ENCODE measurements at places on chromosomes 5 and 9.

GRCh38 chr5:140365941-140366340 is 5.9 kb downstream of the SLC4A9 start:
- DNase-seq = no peak

GRCh38 chr5:75365740-75366139 is 28.7 kb downstream of the HMGCR start:
- DNase-seq = no peak

- DNase-seq = no peak
Measured at GRCh38 chr9:92291577-92291976, 1.9 kb downstream of the IARS1 start.

- DNase-seq = no peak
Measured at GRCh38 chr5:52859628-52860027, 71.9 kb downstream of the ITGA1 start.

DNA sequence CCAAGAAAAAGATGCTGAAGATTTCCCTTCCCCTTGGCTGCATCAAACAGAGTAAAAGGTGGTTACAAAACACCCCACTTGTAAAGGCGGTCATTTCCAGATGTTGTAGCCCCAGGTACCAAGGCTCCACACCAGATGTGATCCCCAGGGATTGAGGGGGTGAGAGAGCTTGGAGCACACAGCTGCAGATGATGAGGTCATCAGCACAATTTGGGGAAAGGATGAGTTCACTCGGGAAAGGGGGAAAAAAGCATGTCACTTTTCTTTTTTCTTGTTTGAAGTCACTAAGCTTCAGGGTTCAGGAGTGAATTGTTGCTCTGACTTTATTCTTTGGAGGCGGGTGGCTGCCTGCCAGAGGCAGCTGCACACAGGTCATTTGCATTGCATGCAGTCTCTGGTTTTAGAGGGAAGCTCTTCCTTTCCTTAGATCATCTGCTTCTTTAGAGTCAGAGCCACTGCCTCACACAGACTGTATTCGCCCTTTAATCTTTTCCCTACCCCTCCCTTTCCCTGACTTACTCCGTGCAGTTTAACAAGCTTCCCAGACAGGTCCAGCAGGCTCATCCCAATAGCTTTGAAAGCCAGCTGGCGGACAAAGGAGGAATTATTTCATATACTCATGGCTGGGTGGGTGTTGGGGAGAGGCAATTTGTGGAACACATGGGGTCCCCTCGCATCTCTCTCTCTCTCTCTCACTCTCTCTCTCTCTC is 409.3 kb upstream of the SLC24A2 start:
- no peak for DNase-seq

GRCh38 chr9:117957267-117957666 is 253.1 kb downstream of the TLR4 start:
- no peak for DNase-seq

- no peak for DNase-seq
Measured at GRCh38 chr5:21681911-21682310, 1171.2 kb downstream of the CDH12 start.

DNA sequence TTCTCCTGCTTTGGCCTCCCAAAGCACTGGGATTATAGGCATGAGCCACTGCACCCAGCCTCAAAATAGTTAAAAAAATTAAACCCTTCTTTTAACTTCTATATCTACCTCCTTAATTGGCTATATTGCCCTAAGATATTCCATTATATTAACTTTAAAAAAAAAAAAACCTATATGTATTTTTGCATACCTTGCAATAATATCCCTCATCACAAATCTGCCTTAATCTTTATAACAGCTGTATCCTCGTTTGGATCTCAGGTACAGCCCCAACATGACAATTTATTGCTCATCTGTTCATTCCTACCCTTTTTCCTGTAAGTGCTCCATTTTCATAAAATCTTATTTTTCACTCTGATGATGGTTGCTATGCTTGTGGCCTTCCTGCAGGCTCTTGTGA is 12.7 kb downstream of the GNPDA1 start:
- DNase-seq = no peak

GRCh38 chr5:132819468-132819867 is 6.4 kb downstream of the SOWAHA start:
- DNase-seq = no peak

- no peak for DNase-seq
Measured at GRCh38 chr5:116308391-116308790, 223.6 kb downstream of the COMMD10 start.

- DNase-seq = no peak
Measured at GRCh38 chr5:17992291-17992690, 358.0 kb downstream of the TAF11L14 start.

DNA sequence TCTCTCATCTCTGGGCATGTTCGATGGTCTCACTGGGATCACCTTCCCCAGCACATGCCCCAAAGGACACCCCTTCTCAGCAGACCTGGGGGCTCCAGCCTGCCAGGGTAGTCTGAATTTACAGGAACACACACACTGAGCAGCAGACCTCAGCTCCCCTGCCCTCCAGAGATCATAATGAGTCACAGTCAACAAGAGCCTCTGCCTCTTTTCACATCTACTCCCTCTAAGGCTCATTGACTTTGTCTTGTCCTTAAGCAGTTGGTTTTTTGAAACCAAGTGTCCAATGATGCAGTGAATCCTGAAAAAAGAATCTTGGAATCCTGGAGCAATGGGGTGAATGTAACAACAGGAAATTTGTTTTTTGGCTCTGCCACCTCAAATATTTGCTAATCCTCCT is 20.8 kb downstream of the GABBR2 start:
- no peak for DNase-seq

DNA sequence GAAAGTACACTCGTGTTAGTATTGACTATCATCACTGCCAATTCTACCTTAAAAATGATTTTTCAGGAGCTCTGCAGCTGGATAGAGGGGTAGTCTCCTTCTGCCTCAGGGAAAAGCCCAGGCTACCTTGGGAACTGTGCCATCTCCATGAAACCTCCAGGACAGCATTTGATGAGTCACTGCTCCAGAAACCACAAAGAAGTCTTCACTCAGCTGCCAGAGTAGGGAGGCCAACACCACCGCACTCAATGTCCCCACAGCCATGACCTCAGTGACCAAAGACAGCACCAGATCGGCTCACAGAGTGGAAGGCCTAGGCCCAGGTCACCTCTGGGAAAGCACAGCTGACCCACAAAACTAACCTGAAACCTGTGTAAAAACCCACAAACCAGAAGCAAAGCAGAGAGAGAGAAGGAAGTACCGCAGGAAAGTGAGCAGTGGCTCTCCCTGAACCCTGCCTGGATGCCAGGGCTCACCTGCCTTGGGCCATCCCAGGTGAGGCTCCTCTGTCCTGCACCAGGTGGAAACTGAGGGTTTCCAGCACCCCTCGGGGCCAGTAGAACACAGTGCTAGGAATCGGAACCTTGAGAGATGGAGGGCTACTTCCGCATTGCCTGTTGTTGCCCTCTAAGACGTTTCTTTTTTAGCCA is 30.0 kb downstream of the S1PR3 start:
- DNase-seq = no peak

- DNase-seq = no peak
Measured at GRCh38 chr5:14167211-14167845, 24.2 kb downstream of the TRIO start.

DNA sequence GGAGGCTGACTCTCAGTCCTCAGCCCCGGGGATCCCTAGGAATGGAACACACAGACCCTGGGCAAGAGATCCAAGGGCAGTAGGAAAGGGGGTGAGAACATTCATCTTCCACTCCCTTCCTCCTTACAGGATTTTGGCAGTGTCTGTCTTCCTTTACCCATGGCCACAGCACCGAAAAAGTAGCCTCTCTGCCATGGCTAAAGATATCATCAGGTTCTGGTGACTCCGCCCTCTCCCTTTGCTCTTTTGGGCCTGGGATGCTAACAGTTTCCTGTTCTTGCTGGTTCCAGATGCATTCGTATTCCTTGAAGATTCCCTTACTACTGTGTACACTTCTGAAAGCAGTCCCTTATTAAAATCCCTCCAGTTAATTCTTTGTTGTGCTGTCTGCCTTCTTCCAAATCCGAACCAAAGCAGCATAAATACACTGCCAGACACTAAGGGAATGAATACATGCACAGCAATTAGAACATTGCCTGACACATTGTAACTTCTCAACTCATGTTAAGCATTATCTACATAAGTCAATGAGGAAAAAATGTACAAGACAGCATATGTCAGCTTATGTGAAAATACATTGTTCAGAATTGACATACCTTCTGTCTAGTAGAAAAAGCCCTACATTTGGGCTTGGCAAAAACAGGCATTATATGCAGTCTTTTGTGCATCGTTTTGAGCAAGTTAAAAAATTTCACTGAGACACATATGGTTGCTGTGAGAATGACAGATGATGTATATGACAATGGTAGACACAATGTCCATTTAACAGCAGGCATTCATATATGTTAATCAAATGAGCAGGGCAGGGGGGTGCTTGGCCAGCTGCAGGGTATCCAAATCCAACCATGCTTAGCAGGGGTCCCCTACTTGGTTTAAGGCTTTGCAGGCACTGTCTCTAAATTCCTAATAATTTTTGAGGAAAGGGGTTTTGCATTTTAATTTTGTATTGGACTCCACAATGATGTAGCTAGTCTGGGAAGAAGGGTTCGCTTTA is 58.8 kb upstream of the RAI14 start:
- DNase-seq = no peak

DNA sequence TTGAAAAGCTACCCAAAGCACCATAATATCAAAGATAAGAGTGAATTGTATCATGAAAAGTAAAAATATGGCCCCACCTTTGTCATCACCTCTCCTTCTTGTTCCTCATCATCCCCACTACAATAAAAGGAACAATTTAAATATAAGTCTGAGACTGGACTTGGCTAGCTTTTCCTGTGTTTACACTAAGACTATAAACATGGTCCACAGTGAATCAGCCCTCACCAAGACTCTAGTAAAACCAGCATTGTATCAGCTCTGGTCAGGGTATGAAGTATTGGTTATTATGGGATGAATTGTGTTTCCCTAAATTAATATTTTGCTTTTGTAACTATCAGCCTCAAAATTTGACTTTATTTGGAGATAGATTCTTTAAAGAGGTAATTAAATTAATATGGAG is 105.4 kb downstream of the SLC25A46 start:
- DNase-seq = no peak

DNA sequence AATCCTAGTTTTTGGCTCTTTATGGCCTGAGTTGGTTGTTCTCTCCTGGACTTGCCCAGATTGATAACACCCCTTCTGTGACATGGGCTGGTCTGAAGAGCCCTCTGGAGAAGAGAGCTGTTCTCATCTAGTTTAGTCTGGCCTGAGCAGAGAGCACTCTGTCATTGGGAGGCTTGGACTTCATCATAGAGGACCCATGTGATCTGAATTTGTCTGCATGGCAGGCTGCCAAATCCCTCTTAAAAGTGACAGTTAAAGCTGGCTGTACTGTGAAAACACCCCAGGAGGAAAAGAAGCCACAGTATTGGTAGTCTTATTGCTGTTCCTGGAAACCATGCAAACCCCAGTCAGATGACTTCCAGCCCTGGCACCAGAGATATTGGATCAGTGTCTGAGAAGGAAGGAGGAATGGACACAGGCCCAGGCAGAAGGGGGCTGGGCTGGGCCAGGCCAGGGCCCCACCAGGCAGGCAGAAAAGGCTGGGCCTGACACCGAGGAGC is 3.7 kb upstream of the WDR31 start:
- DNase-seq = no peak

DNA sequence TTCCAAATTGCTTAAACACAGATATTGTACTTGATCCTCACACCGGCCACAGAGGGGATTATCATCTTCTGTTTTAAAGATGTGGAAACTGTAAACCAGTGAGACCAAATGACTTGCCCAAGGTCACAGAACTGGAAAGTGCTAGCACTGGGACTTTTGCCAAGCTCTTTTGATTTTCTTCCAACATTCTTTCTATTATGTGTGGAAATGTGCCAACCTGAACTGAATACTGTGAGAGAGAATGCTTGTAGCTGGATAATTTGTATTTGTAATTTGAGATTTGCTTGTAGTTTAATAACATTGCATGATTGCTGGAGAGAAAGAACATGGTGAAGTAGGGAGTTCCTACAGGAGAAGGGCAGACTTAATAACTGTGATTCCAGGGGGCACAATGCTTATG is 977.9 kb upstream of the NUDT12 start:
- no peak for DNase-seq

DNA sequence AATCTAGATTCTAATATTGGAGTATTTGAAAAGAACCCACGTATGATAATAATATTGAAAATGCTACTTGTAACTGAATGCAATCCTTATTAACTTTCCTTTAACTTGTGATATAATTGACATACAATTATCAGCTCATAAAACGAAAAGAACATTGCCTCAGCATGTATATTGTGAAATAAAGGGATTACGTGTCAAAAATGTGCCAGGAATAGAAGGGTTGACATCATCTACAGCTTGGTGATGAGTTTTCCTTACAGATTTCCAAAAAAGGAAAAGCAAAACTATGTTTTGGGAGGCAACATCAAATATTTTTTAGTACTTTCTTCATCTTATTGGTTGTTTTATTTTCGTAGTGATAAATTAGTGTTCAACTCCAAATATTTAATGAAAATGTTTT is 266.0 kb upstream of the PTGER4 start:
- DNase-seq = no peak

- no peak for DNase-seq
Measured at GRCh38 chr5:112576298-112576925, 157.3 kb upstream of the EPB41L4A start.

DNA sequence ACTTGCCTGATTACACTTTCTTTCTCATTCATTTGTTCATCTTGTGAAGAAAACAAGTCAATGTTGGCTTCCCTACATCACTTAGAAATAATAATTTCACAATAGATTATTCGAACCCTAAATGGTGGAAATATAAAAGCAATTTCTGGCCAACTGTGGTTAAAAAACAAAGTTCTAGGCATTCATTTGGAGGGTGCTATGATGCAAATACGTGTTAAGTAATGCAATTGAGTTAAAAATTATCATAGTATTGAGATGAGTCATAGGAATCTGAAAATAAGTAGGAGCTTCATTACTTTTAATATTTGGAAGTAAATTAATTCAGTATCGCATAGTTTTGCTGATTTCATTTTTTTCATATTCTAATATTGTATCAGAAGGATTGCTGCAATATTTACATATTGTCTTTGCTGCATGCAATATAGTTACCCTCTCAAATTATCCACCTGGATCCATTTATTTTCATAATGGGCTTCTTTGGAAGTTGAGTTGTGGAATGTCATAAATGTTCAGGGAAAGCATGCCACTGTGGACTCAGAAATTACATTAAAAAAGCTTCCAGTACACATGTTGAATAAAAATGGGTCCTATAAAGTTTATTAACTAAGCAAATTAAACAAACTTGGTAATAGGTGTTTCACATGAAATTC is 647.7 kb upstream of the WWC1 start:
- no peak for DNase-seq

DNA sequence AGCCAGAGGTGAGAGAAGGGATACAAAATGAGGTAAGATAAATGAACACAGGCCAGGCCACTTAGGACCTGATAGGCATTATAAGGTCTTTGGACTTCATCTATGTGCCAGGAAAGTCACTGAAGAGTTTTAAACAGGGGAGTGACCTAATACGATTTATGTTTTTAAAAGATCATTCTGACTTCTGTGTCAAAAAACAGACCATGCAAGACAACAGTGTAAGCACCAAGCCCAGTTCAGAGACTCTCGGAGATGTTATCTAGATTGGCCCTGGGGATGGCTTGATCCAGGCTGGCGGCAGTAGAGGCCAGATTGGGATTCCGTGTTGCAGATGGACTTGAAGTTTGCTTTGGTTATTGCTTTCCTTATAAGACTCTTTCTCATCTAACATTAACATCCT is 43.0 kb upstream of the DPYSL3 start:
- no peak for DNase-seq

GRCh38 chr9:7606591-7606990 is 193.0 kb downstream of the DMAC1 start:
- DNase-seq = no peak

Measured in effector CD4-positive, alpha-beta T cell (primary cell).